ENCODE measurements at places on chromosomes 1 and 21.

DNA sequence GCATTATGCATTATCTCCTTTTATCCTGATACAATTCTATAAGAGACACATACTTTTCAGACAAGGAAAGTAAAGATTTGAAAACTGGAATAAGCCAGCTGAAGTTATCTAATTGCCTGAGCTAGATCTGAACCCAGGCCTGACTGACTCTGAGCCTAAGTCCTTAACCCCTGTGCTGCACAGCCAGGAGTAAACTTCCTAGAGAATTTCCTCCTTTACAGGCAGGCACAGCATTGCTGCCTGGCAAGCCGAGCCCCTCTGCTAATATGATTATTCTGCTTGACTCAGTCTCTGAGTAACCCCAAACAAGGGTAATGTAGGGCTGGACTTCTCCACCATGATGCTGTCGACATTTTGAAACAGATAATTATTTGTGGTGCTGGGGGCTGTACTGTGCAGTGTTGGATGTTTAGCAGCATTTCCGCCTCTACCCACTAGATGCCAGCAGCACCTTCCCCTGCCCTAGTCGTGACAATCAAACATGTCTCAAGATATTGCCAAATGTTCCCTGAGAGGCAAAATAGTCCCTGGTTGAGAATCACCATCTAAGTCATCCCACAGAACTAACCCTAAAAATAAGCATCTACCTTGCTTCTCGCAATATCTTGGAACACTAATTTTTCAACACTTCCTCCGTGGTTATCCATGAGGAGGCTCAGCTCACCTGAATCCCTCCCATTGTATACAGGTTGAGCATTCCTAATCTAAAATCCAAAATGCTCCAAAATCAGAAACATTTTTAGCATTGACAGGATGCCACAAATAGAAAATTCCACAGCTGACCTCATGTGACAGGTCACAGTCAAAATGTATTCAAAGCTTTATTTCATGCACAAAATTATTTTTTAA lies 18.5 kb downstream of the CAMK1G start:
- peak; percentile 26 for DNase-seq

GRCh38 chr1:151124763-151125403 lies 21.5 kb downstream of the SEMA6C start:
- DNase-seq, result no peak

- no peak for DNase-seq
Observed at GRCh38 chr21:14863745-14864210, 201.0 kb downstream of the NRIP1 start.

DNA sequence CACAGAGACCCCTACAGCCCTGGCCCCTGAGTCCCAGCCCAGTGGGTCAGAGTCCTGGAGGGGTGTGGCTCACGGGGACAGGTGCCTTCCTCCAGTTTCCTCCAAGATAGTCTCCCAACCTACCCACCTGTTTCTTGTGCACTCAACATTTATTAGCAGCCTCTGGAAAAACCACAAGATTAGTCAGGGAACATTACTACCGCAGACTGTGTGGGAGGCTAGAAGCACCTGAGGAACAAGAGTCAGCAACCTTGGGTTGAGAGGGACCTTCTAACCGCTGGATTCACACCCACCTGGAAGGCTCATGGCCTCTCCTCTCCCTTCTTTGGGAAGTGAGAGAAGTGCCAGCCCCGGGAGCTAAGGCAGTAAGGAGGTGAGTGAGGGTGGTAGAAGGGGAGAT lies 22.5 kb upstream of the IKBKE start:
- no peak for DNase-seq

GRCh38 chr1:211697356-211697755 lies 21.9 kb upstream of the NEK2 start:
- DNase-seq, result peak; percentile 52

GRCh38 chr1:172588296-172589291 lies 55.6 kb downstream of the SUCO start:
- DNase-seq, result no peak

GRCh38 chr1:244289991-244290785 lies 161.5 kb downstream of the ADSS2 start:
- DNase-seq, result no peak

GRCh38 chr21:22813201-22813600 lies 1815.0 kb downstream of the NCAM2 start:
- no peak for DNase-seq

- no peak for DNase-seq
Observed at GRCh38 chr1:170203693-170204092, 57.9 kb downstream of the NTMT2 start.

- DNase-seq, result no peak
Observed at GRCh38 chr1:109589679-109590078, 29.7 kb downstream of the GNAT2 start.

DNA sequence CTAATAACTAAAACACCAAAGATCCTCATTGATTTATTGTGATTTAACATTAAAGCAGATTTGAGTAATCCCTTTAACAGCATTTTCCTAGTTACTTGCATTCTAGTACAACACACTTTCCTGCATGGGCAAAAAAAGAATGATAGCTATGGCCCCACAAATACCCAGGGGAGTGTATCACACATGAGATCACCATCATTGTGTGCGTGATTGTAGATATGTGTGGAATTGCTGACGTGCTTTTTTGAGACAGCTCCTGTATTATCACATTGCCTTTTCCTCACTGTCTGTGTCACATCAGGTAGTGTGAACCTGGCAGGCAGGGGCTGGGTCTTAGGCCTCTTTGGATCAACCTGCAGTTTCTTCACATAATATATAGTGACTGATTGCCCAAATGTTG lies 48.5 kb upstream of the SAMD13 start:
- DNase-seq, result no peak

DNA sequence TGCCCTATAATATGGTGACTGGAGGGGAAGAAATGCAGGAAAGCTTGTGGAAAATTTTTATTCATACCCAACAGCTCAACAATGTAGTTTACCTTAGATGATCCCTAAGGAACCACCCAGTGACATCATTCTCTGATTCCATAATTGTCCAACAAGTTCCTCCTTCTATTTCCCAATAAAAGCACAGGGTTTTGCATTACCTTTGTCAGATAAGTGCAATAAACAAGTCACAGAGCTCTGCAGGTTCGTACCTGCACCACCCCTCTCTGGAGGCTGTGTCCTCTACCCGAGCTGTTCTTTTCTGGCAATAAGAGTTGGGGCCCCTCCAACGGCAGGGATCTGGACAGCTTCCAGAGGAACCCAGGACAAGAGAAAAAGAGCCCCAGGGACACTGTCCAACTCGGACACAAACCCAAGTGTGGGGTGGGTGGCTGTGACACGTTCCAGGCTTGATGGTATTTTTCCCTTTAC lies 38.8 kb downstream of the RCAN1 start:
- no peak for DNase-seq

DNA sequence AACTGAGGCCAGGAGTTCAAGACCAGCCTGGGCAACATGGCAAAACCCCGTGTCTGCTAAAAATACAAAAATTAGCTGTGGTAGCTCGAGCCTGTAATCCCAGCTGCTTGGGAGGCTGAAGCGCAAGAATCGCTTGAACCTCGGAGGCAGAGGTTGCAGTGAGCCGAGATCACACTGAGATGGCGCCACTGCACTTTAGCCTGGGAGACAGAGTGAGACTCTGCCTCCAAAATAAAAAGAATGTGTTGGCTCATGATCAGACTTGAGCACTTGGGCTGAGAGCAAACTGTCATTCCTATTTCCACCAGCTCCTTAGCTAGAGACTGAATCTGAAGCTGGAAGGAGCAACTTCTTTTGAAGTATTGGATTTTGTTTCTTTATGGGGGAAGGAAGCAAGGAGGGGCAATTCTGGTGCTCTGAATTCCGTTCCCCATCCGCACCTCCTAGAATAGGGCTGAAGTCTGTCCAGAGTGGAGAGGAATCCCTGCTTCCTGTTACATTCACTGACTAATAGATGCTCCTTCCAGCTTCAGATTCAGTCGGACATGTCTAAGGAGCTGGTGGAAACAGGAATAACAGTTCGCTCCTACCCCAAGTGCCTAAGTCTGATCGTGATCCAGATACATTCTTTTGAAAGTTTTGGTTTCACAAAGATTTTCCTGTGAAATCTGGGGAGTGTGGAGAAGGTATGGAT lies 3.8 kb downstream of the ZNF672 start:
- no peak for DNase-seq

- no peak for DNase-seq
Observed at GRCh38 chr1:7620196-7620595, 150.9 kb upstream of the VAMP3 start.

DNA sequence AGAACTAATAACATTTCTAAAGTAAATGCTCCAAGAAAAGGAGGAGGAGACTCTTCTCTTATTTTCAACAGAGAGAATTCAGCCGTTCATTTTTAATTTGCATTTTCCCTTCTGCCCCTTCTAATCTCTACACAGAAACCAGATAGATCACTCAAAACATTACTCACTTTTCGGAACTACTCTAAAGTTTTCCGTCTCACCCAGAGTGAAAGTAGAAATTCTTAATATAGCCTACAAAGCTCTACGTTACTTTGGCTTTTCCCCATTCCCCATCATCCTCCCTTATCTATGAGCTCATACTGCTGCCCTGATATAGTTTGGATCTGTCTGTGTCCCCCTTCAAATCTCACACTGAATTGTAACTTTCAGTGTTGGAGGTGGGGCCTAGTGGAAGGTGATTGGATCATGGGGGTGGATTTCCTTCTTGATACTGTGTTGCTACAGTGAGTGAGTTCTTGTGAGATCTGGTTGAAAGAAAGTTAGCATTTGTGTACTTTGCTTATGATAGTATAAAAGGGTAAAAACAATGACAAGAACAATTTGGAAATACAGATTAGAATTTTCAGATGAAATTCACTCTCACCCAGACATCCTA lies 188.2 kb downstream of the AMY1C start:
- DNase-seq, result no peak

DNA sequence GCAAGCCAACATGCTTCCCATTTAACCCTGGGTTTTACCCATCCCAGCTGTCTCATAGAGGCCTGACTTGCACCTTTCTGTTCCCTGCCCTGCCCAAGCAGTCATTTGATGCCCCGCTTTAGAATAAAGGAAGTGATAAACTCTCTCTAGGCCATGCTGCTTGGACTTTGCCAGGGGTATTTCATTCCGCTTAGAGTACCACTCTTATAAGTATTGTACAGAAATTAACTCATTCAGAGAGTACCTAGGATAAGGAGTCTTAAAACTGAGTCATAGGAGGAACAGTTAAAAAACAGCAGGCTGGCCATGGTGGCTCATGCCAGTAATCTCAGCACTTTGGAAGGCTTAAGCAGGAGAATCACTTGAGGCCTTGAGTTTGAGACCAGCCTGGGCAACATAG lies 21.0 kb upstream of the LYST start:
- DNase-seq, result no peak

- DNase-seq, result no peak
Observed at GRCh38 chr1:230125640-230126528, 58.8 kb downstream of the GALNT2 start.

GRCh38 chr1:92201973-92202372 lies 15.7 kb upstream of the C1orf146 start:
- DNase-seq, result no peak

- no peak for DNase-seq
Observed at GRCh38 chr1:66938613-66939012, 13.8 kb downstream of the MIER1 start.

DNA sequence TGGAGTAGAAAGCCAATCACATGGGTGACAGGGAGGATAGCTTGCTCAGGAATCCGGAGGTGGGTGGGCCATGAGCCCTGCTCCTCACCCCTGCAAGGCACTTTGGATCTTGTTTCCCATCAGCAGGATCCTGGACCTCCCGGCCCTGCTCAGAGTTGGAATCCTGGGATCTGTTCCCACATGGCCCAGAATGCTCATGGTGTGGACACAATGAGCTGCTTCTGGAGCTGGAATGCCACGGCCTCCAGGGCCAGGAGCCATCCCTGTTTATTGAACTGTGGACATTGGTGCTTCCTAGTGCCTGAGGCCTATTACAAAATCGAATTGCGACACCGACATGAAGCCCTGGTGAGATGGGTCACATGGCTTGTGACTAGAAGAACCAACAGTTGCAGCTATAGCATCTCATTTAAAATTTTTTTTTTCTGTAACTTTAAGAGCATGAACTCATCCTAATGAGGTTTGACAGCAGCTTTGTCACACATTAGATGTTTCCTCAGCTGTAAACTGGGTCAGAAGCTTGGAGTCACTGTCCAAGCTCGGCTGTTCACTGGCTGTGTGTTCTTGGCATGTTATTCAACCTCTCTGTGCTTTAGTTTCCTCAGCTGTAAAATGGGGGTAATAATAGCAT lies 40.4 kb upstream of the GOLT1A start:
- DNase-seq, result no peak

- DNase-seq, result no peak
Observed at GRCh38 chr1:150683914-150684313, 13.0 kb downstream of the GOLPH3L start.

DNA sequence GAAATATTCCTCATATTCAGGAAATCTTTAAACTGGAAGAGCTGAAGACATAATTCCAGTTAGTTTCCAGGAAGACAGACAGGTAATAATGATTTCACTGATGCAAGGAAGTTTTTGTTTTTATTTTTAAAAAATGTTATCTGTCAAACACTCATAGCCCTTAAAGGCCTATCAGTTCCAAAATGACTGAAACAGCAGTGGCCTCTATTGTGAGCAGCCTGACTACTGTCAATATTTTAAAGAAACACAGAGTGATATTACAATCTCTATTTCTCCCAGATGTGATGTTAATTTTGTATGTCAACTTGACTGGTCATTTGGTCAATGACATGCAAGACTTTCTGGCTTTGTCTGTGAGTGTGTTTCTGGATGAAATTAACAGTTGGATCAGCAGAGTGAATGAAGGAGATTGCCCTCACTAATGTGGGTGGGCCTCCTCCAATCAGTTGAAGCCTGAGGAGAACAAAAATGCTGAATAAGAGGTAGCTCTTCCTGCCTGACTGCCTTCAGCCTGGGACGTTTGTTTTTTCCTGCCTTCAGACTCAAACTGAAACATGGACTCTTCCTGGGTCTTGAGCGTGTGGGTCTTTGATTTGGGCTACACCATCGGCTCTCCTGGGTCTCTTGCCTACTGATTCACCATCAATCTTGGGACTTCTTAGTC lies 31.3 kb upstream of the SLC30A10 start:
- DNase-seq, result no peak

- no peak for DNase-seq
Observed at GRCh38 chr1:236091933-236092318, 27.0 kb upstream of the NID1 start.

- no peak for DNase-seq
Observed at GRCh38 chr21:21712748-21713520, 714.7 kb downstream of the NCAM2 start.

DNA sequence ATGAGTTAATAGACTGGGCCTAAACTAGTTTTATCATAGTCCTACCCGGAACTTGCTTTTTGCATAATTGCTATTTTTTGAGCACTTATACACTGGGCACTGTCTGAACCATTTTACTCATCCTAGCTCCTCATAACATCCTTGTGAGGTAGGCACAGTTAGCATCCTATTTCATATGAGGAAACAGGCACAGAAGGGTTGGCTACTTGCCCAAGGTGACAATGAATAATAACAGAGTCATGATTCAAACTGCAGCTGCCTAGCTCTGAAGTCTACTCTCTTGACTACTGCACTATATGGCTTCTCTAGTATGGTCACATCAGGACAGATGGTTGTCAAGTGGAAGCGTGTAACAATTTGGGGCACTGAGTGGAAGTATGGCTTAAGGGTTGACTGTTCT lies 18.2 kb upstream of the RC3H1 start:
- peak; percentile 84 for DNase-seq
